GM20000 (cell line): ENCODE measurements at places on chromosomes 1 and 21.

DNA sequence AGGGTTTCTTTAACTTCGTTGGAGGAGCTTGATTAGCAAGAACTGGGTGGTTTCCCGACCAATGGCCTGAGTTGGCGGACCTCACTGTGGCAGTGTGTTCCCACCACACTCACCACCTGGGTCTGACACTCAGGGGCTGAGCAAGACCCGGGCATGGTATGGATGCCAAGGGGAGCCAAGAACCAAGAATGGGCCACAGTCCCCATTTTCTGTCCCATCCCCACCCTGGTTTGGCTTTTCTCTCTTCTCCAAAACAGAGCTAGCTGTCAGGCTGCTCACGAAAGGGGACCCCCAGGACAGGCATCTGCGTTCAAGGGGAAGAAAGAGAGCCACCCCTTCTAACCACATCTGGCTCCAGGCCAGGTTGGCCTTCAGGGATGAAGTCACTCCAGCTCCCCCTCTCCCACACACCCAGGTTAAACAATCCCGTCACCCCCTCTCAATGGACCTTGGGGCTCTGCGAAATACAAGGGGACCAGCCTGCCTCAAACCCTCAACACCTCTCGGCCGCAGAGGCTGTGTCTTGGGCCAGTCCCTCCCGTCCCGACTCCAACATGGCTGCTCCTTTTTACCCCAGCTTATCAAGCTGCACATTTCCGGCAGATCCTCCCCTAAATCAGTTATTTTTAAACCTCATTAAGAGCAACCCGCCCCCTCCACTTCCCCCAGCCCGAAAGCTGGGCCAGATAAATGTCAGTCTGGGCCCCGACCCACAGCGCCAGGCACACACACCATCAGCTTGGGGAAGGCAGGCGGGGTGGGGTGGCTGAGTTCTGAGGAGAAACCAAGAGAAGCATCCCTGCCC is 3.4 kb downstream of the TAGLN2 start:
- no peak for DNase-seq

DNA sequence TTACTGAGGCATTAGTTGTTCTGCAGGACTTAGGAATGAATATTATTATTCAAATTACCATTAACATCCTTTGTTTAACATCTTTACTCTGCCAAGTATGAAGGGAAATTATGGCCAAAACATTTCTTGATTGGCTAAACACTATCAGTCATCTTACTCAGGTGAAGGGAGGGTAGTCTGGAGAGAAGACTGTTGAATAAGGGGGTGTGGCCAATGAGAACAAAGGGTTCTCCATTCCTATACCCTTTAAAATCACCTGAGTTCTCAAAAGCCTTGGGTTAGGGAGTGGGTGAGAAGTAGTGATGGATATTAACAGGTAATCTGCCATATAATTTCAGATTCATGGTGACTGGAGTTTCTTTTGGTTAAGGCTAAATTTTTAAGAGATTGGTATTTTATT is 19.3 kb downstream of the CRYZL1 start:
- DNase-seq: no peak

DNA sequence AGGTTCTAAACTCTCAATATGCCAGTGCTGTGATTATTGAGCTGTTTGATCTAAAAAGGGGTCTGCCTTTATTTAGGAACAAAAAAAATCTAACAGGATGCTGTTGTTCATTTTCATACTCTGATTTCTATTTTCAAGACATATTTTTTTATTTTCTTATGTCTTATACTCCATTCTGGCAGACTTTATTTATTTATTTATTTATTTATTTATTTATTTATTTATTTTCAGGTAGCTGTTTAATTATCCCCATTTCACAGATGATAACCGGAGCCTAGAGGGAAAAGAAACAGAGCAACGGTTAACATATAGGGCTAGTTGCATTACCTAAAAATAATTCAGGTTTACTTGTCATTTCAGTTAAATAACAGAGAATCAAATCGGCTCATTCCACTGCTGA is 174.4 kb downstream of the CENPF start:
- DNase-seq: no peak

GRCh38 chr1:155360051-155360450 is 39.4 kb downstream of the RUSC1 start:
- DNase-seq: no peak

DNA sequence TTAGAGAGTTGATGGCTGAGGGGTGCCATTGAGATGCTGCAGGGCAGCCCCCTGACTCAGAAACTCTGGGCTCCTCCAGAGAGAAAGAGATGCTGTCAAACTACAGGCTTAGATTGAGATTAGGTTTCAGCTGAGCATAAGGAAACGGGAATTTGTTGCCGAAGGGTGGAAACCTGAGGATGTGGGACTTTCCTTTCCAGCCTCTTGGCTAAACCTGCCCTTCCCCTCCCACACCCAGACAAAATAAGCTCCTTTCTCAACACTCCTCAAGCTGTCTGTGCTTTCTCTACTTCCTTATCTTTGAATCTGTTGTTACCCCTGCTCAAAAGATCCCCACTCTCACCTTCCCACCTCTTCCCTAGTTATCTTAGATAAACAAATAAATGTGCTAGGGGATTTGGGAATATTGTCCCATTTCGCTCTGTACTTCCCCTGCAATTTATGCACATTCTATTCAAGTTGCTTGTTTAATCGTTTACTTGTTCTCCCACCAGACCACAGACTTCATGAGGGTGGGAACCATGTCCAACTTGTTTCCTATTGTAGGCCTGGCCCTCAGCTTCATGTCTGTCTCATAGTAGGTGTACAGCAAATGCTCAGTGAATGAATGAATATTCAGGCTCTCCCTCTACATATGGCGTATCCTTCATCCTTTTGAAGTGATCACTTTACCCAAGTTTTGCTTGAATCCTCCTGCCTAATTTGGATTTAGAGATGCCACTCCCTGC is 30.6 kb upstream of the MARK1 start:
- DNase-seq: no peak

GRCh38 chr1:236836157-236836556 is 41.1 kb downstream of the MTR start:
- DNase-seq: no peak
